ENCODE measurements at places on chromosomes 1 and 21.

- no peak for DNase-seq
Observed at GRCh38 chr1:38715415-38715814, 144.2 kb downstream of the RRAGC start.

DNA sequence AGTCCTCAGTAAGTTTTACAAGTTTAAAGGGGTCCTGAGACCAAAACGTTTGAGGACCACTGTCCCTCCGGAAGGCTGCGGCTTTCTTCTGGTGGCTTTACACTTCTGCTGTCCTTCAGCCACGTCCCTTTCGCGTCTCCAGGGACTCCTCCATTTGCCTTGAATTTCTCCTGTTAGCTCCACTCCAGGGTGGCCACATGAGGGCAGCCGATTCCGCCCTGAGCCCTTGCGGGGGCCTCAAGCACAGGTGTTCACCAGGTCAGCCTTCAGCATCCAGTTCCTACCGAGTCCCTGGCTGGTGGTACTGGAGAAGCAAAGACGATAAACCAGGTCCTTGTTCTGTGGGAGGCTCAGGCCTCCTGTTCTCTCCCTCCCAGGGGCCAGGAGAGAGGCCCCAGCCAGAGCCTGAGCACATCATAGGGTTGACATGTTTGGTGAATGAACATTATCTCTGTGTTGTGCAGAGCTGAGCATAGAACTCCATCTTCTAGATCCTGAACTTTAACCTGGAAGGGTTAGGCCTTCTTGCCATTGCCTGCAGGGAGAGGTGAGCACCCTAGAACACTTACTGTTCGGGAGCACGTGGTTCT lies 27.4 kb upstream of the COQ8A start:
- peak; percentile 55 for DNase-seq

GRCh38 chr21:33368124-33368523 lies 35.1 kb upstream of the IFNGR2 start:
- DNase-seq: no peak

- DNase-seq: no peak
Observed at GRCh38 chr1:229970714-229971113, 96.3 kb upstream of the GALNT2 start.

- peak; percentile 56 for DNase-seq
Observed at GRCh38 chr1:12001249-12001917, 17.9 kb upstream of the MIIP start.

DNA sequence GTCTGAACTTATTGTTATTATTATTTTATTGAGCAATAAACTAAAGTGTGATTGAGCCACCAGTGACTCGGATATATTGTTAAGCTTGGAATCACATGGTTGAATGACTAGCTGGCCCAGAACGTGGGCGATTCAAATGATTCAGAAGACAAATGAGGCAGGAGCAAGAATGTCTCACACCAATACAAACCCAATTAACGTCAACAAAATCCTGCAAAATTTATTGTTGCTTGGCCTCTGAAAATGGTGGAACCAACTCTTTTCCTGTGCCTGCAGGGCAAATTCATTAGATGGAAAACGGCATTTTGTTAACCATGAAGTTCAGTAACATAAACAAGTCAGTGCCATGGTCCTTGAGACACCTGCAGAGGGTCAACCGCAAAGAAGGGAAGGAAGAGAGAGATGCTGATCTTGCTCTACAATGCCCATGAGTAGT lies 482.0 kb downstream of the SETD4 start:
- no peak for DNase-seq

GRCh38 chr1:176450526-176450925 lies 12.4 kb upstream of the PAPPA2 start:
- no peak for DNase-seq

GRCh38 chr1:112686417-112686816 lies 12.0 kb downstream of the MOV10 start:
- no peak for DNase-seq

GRCh38 chr21:20308586-20309315 lies 689.5 kb upstream of the NCAM2 start:
- no peak for DNase-seq

GRCh38 chr21:43790010-43790524 lies 690 bp downstream of the RRP1 start:
- no peak for DNase-seq

- no peak for DNase-seq
Observed at GRCh38 chr1:45198185-45198584, 8.2 kb downstream of the ZSWIM5 start.

- DNase-seq: no peak
Observed at GRCh38 chr1:202197653-202198365, 4.2 kb downstream of the LGR6 start.

- DNase-seq: no peak
Observed at GRCh38 chr21:27225151-27225550, 258.3 kb upstream of the ADAMTS5 start.

GRCh38 chr1:242946206-242946605 lies 308.9 kb downstream of the CEP170 start:
- no peak for DNase-seq

GRCh38 chr1:199724049-199724448 lies 303.5 kb upstream of the NR5A2 start:
- no peak for DNase-seq

- no peak for DNase-seq
Observed at GRCh38 chr1:150529017-150529416, 13.5 kb downstream of the FALEC start.

GRCh38 chr1:46719689-46720088 lies 775 bp upstream of the EFCAB14 start:
- no peak for DNase-seq

- DNase-seq: no peak
Observed at GRCh38 chr1:87800006-87800405, 471.3 kb downstream of the LMO4 start.

DNA sequence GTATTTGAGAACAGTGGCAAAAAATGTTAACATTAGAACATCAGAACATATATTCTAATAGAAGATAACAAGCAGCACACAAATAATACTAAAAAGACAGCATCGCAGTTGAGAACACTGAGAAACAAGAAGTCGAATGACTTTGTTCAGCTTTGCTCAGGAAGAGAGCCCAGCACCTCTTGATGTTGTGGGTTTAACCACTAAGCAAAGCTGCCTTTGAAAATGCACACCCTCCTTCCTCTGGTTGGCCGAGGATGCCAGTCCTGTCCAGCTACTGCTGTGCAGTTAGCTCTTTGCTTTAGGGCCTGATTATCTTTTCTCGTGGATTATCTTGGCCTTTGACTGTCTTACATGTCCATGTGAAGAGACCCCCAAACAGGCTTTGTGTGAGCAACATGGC lies 60.5 kb downstream of the SPATA46 start:
- no peak for DNase-seq

DNA sequence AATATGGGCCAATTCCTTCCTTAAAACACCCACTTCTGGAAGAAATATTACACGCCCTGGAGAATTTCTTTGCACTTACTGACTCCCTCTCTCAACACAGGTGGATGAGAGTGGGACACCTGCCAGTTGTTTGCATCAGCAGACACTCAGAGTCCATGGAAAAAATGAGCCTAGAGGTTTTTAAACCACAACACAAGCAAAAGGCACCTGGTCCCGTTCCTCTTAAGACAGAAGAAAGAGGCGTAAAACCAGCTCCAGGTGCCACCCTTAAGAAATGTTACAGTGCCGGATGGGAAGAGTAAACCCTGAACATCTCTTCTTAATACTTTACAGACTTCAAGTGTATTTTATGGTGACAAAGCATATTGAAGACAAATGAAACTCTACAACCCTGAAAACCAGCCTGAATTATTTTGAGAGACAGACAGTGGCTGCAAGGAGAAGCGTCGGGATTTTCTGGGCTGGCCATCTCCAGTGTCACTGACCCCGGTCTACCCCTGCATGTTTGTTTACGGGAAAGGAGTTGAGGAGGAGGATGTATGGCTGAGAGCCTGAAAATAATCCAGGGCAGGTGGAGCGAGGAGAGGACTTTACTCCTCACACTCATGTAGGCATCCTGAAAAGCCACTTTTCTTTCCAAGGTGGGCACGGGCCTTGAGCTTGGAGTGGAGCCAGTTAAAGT lies 7.8 kb upstream of the RIPK4 start:
- DNase-seq: no peak

All from activated T-cell treated with anti-CD3 and anti-CD28 coated beads, Interleukin-2, amount 50 U/mL, for 24 hours (primary cell).